ENCODE measurements at places on chromosomes 6 and 20.

- DNase-seq: no peak
Measured at GRCh38 chr20:38199501-38200390, 34.7 kb upstream of the TGM2 start.

GRCh38 chr6:113755449-113756289 is 101.5 kb upstream of the MARCKS start:
- no peak for DNase-seq

GRCh38 chr6:6393069-6393529 is 72.6 kb upstream of the F13A1 start:
- DNase-seq: no peak

GRCh38 chr6:135820340-135820739 is 31.2 kb upstream of the PDE7B start:
- DNase-seq: no peak

DNA sequence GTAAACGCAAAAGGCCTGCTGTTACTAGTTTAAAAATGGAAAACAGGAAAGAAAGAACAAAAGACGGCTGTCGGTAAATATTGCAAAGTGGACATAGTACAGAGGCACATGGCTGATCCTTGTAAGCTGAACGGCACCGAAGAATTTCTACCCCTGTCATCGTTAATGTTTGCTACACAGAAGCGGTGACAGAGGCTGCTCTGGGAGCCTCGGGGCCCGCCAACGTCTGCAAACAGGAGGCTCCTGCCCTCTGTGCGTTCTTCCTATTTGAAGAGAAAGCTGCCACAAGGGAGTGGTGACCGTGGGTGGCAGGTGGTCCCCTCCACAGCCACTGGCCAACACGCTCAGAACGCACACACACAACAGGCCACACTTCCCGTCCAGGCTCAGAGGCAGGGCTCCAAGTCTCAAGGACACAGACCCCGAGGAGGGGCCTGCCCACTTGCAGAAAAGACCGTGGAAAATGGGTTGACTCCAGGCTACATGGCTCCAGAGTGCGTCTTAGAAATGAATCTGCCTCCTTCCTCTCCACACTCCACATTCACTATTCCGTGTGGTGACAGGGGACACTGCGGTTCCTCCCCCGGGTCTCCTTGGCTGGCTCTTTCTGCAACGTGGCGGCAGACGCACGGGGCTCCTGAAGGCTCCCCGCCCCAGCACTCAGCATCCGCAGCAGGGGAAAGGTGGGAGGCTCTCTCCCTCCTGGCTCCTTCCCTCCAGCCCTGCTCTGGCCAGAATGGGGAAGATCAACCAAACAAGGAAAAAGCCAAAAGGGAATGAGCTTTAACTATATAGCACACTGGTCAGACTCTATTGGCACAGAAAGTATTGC is 64.5 kb downstream of the GMPR start:
- no peak for DNase-seq

- DNase-seq: no peak
Measured at GRCh38 chr6:21375151-21376116, 218.1 kb upstream of the SOX4 start.

- DNase-seq: no peak
Measured at GRCh38 chr6:166830185-166830890, 126.0 kb downstream of the RNASET2 start.

GRCh38 chr6:89290401-89291155 is 24.5 kb downstream of the GABRR2 start:
- DNase-seq: no peak

DNA sequence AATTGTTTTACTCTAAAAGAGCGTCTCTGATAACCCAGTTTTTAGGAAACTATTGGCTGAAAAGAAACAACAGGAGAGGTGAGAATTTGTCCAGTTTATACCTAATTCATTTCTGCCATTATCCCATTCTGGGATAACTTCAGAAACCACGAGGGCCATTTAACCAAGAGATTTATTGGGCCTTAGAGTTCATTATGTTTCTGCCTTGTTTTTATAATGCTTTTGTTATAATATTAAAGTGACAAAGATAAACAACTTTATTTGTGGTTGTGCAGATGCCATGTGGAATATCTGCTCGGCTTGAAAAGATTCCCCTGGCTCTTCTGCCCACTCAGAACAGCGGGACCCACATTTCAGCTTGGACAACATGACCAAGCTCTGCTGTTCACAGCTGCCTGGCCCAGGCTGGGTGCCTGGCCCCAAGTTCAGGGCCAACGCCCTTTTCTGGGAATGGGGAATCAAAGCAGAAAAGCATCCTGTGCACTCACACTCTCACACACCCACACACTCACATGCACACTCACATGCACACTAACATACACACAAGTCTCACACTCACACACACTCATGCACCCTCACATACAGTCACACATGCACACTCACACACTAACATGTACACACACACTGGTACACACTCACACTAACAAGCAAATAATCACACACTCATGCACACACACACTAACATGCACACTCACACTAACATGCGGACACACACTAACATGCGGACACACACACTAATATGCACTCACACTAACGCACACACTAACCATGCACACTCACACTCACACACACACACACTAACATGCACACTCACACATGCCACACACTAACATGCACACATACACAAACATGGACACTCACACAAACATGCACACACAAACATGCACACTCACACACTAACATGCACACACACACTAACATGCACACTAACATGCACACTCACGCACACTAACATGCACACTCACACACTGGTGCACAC is 86.7 kb upstream of the NEDD9 start:
- DNase-seq: no peak

DNA sequence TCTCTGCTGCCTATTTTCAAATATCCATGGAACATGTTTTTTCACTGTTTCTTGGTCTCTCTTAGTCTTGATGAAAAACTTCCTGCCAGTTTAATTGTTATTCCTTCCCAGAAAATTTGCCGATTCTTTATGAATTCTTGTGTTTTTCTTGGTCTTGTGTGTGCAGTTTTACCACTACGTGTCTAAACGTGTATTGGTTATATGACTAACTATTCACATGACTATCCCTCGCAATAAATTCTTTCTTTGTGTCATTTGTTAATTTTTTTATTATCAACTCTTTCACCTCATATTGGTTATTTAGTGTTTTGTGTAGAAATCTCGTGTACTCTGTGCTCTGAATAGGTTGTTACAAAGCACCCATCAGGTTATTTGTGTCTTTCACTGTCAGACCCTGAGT is 315.4 kb downstream of the HAO1 start:
- no peak for DNase-seq

- peak; percentile 8 for DNase-seq
Measured at GRCh38 chr6:96939007-96939805, 14.7 kb downstream of the KLHL32 start.

GRCh38 chr6:27119761-27120160 is 127.7 kb upstream of the PRSS16 start:
- DNase-seq: no peak

DNA sequence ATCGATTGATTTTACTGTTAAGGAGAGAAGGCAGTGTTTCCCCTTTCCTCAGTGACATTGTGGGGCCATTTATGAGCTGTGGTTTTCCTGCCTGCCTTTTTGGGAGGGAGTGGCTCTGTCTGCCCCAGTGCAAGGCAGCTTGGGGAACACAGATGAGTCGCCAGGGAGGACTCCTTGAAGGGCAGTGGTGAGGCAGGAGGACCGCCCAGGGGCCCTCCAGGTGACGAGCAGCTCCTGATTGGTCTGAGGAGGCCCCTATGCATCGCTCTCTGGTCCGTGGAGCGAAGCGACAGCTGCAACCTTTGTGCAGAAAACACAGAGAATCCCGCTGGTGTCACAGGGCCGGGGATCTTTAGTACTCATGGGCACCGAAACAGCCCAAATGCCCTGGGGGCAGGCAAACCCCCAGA is 100.3 kb downstream of the TMEM242 start:
- no peak for DNase-seq

DNA sequence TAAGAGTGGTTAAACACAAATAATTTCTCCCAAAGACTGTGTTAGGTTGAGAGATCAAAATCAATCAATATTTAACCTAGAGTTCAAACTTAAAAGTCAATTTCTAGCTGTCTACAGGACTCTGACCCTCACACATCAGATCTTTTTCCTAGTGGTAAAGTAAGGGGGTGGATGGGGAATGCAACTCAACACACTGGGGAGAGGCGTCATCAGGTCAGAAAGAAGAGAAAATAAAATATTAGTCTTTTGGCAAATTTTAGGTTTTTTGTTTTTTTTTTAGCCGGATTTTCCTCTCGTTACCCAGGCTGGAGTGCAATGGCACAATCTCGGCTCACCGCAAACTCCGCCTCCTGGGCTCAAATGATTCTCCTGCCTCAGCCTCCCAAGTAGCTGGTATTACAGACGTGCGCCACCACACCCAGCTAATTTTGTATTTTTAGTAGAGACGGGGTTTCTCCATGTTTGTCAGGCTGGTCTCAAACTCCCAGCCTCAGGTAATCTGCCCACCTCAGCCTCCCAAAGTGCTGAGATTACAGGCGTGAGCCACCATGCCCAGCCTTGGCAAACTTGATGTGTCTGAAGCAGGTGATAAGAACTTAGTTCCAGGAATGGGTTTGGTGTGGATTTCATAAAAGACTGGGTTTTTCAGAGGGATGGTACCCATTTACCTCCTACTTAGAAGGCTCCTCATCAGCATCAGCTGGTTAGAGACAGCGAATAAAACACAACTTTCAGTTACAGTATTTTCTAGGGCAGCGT is 65.9 kb downstream of the MKKS start:
- DNase-seq: no peak

GRCh38 chr6:79586548-79586947 is 44.6 kb upstream of the SH3BGRL2 start:
- no peak for DNase-seq

DNA sequence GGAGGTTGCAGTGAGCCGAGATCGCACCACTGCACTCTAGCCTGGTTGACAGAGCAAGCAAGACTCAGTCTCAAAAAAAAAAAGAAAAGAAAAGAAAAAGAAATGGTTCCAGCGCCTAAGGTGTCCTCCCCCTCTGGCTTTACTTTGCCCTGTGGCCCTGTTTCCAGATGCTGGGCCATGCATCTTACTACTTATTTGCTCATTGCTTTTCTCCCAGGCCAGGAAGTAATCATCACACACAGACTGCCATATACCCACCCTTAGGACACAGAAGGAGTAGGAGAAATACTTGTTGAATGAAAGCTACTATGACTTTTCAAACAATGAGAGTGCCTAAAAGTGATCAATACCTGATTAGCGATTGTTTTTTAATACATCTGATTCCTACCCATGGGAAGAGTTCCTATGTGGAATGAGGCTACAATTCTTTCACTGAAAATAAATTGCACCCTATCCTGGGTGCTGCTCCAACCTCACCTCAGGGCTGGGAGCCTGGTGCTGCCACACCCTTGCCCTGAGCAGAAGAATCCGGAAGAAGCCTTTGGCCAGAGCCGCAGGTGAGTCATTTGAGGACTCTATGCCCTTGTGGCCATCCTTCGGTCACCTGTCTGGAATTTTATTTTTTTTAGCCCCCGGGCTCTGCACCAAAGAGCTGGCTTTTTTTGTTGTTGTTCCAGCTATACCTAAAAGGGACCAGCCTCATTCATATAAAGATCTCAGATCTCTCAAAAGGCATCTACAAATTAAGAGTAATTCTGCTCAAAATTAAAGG is 22.7 kb upstream of the TFAP2C start:
- DNase-seq: no peak

GRCh38 chr6:100382767-100383195 is 81.9 kb downstream of the SIM1 start:
- DNase-seq: no peak

GRCh38 chr20:17228624-17229061 is 1.8 kb downstream of the PCSK2 start:
- DNase-seq: no peak

- DNase-seq: no peak
Measured at GRCh38 chr20:16058268-16058667, 515.0 kb downstream of the KIF16B start.

GRCh38 chr6:31610968-31611367 is 4.1 kb upstream of the AIF1 start:
- no peak for DNase-seq

- no peak for DNase-seq
Measured at GRCh38 chr6:145551164-145551563, 184.2 kb downstream of the EPM2A start.

- no peak for DNase-seq
Measured at GRCh38 chr6:8277769-8278168, 157.6 kb downstream of the SLC35B3 start.

DNA sequence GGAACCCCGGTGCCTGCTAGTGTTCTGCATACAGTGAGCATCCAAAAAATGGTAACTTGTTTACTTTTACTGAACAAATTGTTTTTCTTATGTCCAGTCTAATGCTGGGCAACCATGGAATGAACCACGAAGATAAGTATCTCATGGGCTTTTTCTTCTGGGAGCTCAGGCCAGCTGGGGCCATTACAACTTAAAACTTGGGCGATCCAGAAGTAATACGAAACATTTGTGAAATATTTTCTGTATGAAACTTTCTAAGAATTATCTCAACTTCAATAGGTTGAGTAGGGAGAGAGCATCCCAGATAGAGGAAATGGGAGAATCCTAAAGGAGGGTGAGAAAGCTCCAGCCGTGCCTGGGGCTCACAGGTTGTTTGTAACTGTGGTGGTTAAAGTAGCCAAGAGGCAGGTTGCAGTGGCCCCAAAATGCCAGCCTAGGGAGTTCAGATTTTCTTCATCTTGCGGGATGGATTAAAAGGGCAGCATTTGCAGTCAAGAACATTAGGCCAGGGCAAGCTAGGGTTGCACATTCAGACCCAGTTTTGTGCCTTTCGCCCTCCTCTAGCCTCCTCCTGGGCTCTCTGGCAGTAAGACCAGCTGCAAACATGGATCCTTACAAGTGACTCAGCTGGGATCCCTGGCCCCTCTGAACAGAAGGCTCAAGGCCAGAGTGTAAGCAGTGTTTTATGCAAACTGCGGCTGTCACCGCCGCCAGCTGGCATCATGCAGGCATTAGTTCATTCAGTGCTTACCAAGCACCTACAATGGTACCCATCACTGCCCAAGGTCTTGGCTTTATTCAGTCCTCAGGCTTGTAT is 41.5 kb downstream of the ELMO2 start:
- no peak for DNase-seq

- DNase-seq: no peak
Measured at GRCh38 chr6:153043719-153044118, 41.2 kb upstream of the MTRF1L start.

DNA sequence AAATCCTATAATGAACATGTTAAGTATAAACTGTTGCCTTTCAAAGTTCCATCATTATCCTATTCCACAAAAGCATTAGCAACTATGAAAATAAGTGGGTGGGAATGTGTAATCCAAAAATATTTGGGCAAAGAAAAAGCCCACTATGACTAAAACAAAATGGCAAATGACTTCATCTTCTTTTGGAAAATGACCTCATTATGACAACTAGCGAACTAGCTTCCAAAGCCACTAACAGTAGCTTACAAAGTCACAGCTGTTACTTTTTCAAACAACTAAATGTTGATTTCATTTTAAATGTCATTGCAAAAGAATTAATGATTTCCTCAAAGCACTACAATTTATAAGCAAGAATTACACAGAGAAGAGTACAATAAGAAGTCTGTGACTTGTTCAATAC is 49.8 kb upstream of the RUNX2 start:
- DNase-seq: no peak

DNA sequence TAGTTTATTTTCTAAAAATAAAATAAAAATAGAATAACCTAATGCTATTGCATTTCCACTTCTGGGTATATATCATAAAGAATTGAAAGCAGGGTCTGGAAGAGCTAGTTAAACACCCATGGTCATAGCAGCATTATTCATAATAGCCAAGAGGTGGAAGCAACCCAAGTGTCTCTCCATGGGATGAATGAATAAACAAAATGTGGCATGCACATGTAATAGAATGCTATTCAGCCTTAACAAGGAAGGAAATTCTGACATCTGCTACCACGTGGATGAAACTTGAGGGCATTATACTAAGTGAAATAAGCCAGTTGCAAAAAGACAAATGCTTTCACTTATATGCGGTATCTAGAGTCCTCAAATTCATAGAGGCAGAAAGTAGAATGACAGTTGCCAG is 130.8 kb downstream of the TIAM2 start:
- no peak for DNase-seq

Measured in H4 (cell line).